Fibroblast of mammary gland (primary cell): ENCODE measurements at places on chromosomes 2 and 18.
A peak's percentile ranks its signal among the peaks of the same experiment; 100 is the strongest.

DNA sequence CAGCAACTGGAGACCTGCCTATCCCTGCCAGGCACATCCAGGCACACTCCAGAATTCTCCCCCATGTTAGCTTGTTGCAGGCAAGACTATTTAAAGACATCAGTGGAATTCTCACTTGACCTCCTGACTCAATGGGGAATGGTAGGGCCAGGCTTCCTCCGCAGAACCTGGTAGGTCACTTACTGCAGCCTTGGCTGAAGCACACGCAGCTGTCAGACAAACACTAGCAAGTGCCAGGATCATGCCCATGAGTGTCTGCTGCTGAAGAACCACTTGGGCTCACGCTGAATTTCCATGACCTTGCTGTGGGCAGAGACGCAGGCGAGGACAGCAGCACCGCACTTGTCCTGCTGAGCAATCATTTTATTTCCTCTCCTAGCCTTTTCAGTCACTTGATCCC, 3.2 kb downstream of the LRRC30 start:
- DNase-seq: no peak

DNA sequence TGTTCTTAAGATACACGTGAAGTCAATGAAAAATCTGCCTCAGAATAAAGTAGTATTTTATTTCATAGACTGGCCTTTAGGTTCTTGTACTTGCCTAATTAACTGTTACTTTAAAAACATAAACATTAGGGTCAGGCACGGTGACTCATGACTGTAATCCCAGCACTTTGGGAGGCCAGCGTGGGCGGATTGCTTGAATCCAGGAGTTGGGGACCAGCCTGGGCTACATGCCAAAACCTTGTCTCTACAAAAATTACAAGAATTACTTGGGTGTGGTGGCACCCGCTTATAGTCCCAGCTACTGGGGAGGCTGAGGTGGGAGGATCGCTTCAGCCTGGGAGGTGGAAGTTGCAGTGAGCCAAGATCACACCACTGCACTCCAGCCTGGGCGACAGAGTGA, 16.0 kb upstream of the SNORC start:
- peak; percentile 90 for DNase-seq

DNA sequence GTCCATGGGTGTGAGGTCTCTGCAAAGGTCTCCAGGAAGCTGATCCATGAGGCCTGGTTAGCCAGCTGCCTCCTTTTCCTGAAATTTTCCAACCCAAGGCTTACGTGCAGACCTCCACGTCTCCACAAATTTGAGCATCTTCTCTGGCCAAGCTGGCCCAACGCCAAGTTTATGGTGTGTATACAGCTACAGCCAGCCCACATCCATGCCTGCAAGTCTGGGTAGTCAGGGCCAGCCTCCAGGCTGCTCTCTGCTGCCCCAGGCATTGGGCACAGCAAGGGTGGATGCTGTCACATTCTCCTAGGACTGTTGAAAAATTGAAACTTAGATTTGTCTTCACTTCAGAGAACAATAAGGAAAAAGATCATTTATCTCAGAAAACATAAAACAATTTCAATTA, 525.5 kb upstream of the CHAC2 start:
- DNase-seq: no peak

- DNase-seq: peak; percentile 10
These were observed 126.2 kb downstream of the NAT8 start for GRCh38 chr2:73516033-73516432.

DNA sequence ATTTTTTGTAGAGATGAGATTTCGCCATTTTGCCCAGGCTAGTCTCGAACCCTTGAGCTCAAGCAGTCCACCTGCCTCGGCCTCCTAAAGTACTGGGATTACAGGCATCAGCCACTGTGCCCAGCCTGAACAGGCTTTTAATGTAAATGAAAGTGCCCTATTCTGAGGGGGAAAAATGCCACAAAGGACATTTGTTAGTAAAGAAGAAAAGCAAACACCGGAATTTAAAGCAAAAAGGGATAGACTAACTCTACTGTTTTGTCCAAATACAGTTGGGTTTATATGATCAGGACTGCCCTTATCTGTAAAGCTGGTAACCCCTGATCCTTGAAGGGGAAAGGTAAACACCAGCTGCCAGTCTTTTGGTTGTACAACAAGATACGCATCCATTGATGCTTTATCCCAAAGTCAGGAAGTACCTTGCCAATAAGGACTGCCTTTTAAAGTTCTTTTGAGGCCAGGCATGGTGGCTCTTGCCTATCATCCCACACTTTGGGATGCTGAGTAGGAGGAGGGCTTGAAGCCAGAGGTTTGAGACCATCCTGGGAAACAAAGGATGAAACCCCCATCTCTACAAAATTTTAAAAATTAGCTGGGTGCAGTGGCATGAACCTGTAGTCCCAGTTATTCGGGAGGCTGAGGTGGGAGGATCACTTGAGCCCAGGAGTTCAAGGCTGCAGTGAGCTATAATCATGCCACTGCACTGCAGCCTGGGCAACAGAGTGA, 13.1 kb downstream of the CLEC4F start:
- no peak for DNase-seq

DNA sequence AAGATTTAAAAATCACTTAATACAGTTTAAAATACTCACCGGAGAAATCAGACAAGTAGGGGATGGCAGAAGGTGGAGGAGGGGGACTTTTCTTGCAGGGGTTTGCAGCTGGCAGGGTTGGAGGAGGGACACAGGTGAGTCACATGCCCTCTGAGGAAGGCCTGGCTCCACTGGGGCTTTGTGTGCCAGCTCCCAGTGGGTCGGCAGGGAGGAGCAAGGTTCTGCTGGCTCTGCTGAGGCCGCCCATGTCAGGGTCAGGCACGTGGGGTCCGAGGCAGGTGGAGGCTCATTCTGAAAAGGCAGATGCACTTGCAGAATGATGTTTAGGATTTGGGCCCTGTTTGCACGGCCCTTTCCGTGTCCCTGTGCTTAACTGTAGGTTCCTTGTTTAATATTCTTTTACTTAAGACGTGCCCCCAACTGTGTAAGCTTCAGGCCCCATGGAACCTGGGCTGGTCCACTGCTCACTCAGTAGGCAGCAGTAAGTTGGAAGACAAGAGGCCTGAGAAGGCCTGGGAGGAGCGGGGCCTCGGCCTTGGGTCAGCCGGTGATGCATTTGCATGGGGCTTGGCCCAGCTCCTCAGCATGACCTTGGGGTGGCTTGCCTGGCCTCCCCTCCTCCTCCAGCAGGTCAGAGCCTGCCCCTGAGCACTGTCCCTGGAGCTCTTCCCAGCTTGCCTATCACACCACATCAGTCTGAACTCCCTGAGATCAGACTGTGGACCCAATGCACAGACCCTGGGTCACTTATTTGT, 141.0 kb downstream of the GLI2 start:
- no peak for DNase-seq

- no peak for DNase-seq
These were observed 423.7 kb upstream of the ACVR2A start for GRCh38 chr2:147420947-147421675.

DNA sequence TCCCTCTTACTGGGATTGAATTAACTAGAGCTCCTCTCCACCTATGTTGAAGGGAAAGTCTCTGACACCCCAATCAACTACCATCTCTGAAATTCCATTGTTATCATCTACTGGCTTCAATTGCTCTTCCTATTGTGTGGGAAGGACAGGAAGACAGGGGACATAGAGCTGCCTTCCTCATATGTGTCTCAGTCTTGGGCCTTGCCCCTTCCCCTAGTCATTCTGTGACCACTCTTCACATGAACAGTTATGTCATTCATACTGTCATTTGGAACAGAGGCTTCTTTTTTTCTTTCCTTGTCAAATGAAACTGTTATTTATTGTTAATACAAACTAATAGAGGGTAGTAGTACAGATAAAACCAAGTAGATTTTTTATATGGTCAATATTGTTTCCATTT, 69.6 kb upstream of the EMILIN2 start:
- DNase-seq: no peak

DNA sequence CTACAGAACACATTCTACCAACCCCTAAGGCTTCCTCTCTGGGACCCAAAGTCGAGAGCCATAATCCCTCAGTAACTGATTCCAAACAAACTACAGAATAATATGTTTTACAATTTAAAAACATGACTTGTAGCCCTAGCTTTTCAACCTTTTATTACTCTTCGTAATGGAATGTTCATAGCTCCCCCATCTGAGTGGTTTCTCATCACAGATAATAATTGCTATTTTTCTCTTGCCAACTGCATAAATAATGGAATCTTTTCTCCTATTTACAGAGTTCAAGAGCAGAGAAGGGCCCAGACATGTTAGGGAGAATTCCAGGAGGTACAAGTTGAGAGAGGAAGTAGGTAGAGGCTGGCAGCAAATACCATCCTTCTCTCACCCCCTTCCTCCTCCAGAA, 59.9 kb upstream of the CERS6 start:
- peak; percentile 22 for DNase-seq

- DNase-seq: no peak
These were observed 194.8 kb downstream of the EIPR1 start for GRCh38 chr2:3182848-3183247.

GRCh38 chr2:157925071-157925470, 48.9 kb upstream of the ACVR1 start:
- no peak for DNase-seq

DNA sequence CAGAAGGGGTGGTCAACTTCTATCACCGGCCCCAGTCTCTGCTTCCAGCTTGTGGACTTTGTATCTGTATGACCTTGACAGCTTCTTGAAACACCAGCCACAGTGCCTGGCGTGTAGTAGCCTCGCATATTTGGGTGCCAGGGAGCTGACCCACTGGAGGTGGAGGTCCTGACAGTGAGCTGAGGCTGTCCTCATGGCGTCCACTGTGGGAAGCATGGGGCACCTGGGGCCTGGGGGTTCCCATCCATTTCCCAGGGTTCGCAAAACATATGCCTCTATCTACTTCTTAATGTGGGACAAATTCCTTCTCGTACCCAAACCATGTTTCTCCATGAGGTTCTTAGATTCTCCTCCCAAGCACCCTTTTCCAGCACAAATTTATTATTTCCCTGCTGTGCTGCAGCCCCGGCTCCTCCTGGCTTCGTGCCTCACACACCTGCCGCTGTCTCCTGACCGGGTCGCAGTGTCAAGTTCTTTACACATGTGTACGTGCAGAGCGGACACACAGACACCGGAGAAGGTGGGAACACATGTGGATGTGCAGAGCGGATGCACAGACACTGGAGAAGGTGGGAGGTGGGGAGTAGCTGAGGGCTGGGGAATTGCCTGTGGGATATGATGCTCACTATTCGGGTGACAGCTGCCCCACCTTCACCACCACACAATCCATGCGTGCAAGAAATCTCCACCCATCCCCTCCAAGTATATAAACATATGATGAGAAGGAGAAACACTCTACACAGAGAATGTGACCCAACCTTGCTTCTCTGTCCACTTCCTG, 23.4 kb downstream of the TMEM18 start:
- DNase-seq: no peak

DNA sequence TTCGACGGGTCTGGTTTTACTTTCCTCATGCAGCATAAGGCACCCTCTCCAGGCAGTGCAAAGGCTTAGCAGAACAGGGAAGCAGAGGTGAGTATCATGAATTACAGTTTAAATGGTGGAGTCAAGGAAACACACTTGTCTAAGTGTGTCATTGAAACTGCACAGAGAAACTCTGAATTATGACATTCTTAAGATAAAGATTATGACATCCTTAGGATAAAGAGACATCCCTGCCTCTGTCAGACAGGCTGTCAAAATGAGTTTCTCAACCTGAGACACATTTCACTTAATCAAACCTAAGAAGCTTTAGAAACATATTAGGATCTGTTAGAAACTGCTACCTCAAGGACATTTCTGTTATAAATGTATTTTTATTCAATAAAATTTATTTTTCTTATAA, 113.2 kb downstream of the DHRS9 start:
- no peak for DNase-seq

DNA sequence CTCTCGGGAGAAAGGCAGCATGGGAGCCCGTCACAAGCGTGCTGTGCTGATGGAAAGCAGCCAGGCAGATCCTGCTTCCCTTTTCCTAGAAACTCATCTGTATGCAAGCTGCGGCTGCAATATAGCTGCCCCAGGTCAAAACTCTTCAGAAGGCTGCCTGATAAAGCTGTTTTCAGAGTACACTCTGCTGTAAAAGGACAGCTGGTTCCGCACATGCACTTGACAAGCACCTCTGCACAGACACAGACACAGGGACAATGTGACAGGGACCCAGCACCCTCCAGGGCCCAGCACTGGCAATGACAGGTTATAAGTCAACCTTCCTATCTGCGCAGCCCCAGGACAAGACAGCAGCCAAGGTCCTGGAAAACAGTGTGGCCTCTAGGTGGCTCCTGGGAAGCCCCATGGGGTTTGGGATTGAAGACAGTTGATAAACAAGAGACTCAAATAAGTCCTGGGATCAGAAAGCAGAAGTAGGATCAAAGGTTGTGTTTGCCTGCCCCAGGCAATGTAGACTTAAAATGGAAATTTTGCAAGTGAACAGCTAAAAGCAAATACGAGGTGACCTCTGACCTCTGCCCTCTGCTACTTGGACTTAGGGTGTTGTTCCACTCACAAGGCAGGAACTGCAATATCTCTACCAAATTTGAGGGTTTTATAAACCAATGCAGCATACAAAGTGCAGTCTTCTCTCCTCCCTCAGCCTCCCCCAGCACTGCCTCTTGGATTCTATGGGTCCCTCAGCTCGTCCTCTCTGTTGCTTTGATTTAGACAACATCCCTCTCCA, 16.9 kb downstream of the SLC66A2 start:
- DNase-seq: no peak

GRCh38 chr2:210524533-210524932, 31.9 kb upstream of the CPS1 start:
- DNase-seq: no peak

DNA sequence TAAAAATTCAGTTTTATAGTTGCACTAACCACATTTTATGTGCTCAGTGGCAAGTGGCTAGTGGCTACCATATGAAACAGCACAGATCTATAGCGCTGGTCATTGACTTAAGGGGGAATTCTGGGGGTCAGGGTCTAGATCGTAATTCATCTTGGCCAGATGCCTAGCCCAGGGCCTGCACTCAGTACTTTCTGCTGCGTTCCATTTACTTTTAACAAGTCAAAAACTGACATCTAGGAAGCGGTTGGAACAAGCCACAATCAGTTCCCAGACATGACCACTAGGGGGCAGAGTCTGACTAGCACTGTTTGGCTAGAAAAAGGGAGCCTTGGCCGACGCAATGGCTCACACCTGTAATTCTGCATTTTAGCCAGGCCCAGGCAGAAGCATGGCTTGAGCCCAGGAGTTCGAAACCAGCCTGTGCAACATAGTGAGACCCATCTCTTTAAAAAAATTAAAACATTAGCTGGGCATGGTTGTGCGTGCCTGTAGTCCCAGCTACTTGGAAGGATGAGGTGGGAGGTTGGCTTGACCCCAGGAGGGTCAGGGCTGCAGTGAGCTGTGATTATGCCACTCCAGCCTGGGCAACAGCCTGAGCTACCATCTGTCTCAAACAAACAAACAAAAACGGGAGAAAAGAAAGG, 9.0 kb upstream of the TMBIM1 start:
- DNase-seq: peak; percentile 83

GRCh38 chr2:65586516-65586915, 154.1 kb upstream of the SPRED2 start:
- DNase-seq: no peak

DNA sequence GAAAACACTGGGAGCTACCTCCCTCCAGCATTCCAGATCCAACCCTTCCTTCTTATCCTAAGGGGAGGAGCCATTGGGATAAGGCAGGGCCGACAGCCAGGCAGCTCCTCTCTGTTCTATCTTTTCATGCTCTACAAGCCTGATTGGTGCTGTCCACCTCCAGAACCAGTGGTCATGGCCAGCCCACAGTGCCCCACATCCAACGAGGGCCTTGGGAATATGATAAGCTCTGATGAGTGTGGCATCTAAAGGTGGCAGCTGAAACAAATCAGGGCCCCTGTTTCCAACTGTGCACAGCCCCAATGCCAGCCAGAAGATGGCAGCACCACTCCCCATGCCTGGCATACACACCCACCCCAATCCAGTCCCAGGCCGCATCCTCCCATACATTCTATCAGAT, 329.3 kb downstream of the C1D start:
- DNase-seq: peak; percentile 19
